Panc1 (cell line): ENCODE measurements at places on chromosomes 4 and X.
A peak's percentile ranks its signal among the peaks of the same experiment; 100 is the strongest.

- H3K4me1 ChIP-seq, result no peaks in the 10 kb centered on the region
- no peak for DNase-seq
- H3K27ac ChIP-seq, result no peak overlapping the region
- H3K36me3 ChIP-seq, result no peaks in the 10 kb centered on the region
- no peak overlapping the region for H3K4me3 ChIP-seq
- H3K27me3 ChIP-seq, result no peaks in the 10 kb centered on the region
These were observed 100.9 kb downstream of the MAMLD1 start for GRCh38 chrX:150464001-150464400.

DNA sequence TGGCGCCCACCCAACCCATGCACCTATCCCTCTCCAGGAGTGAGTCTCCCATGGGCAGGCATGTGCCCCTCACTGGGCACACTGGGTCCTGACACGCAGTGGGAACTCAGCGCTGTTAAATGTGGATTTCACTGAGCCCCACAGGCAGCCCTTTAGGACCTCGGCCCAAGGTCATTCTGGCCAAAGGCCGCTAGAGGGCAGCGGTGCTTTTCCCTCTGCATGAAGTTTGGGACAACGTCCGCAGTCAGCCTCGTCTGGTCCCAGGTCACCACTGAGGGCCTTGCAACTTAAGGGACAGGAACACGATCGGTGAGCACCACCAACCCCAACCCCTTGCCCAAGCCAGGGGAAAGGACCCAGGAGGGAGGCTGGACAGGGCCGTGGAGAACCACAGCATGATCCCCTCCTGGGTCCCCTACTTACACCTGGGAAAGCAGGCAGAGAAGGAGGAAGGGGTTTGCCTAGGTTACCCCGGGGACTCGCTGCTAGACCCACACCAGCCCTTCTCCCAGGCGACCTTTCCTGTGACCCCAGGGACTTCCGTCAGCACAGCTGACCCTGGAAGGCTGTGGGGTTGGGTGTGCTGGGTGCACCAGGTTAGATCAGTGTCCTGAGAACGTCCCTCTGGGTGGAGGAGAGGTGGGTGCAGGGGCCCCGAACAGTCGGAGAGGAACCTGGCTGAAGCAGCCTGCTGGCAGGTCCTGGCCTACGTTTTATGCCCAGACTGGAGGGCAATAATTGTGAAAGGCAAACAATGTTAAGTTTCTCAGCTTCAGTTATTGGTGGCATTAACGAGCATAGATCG lies 24.0 kb downstream of the CYTL1 start:
- DNase-seq, result peak; percentile 48
- peaks cover 17% of the 10 kb centered on the region for H3K4me1 ChIP-seq
- peak overlapping the region; percentile 54 for H3K27ac ChIP-seq
- no peaks in the 10 kb centered on the region for H3K36me3 ChIP-seq
- H3K27me3 ChIP-seq, result no peaks in the 10 kb centered on the region
- H3K4me3 ChIP-seq, result no peak overlapping the region

DNA sequence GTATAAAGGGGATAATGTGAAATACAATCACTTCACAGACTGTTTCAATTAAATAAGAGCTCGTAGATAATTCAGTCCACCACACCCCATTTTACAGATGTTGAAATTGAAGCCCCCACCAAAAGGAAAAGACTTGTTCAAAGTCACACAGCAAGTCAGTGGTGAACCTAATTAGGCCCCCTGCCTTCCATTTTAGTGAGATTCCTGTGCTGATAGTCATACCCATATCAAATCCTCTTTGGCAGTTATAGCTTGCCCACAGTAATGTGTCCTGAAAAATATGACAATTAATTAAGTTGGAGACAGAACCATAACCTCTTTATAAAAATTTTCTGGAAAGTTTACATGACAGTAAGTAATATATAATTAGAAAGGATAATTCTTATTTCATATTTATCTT lies 58.0 kb downstream of the AR start:
- no peaks in the 10 kb centered on the region for H3K36me3 ChIP-seq
- no peaks in the 10 kb centered on the region for H3K27me3 ChIP-seq
- no peak overlapping the region for H3K4me3 ChIP-seq
- no peak for DNase-seq
- no peaks in the 10 kb centered on the region for H3K4me1 ChIP-seq

- no peaks in the 10 kb centered on the region for H3K36me3 ChIP-seq
- H3K27me3 ChIP-seq, result no peaks in the 10 kb centered on the region
- H3K27ac ChIP-seq, result no peak overlapping the region
- no peaks in the 10 kb centered on the region for H3K4me1 ChIP-seq
- H3K4me3 ChIP-seq, result no peak overlapping the region
These were observed 67.6 kb downstream of the JAKMIP1 start for GRCh38 chr4:6132716-6133115.
